ENCODE measurements at places on chromosomes 11 and 22.

DNA sequence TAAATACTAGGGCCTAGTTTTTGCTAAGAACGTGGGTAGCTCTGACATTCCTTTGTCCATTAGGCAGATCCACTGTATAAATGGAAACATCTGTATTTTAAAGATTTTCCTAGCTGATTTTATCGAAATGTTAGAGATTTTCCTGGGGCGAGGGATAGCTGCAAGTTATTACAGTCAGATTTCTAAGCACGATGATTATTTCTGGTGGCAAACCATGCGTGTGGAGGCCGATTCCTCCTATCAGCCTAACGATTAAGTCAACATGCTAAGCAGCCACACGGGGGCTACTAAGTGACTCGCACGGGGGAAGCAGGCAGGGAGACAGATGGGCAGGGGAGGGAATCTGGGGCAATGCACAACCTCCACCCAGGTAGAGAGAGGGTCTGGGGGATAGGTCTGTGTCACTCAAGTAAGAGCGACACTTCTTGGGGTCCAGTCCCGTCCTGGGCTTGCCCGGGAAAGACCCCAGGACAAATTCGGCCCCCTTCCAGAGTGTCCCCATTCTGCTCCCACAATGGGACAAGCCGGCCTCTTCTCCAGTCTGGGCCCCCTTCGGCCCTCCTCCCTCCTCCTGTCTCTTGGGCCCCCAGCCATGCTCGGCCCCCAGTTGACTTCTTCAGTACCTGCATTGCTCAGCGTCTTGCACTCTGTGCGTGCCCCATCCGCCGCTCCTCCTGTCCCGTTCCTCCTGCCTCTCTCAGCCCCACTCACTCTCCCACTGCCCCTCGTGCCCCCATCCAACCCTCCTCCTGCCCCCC lies 571 bp downstream of the C11orf24 start:
- DNase-seq, result peak; percentile 93

- peak; percentile 39 for DNase-seq
These were observed 42.4 kb upstream of the RASD2 start for GRCh38 chr22:35498026-35498800.

GRCh38 chr22:29447906-29448305 lies 9.5 kb downstream of the RFPL1 start:
- no peak for DNase-seq

GRCh38 chr11:1733716-1734640 lies 16.4 kb downstream of the IFITM10 start:
- DNase-seq, result no peak

DNA sequence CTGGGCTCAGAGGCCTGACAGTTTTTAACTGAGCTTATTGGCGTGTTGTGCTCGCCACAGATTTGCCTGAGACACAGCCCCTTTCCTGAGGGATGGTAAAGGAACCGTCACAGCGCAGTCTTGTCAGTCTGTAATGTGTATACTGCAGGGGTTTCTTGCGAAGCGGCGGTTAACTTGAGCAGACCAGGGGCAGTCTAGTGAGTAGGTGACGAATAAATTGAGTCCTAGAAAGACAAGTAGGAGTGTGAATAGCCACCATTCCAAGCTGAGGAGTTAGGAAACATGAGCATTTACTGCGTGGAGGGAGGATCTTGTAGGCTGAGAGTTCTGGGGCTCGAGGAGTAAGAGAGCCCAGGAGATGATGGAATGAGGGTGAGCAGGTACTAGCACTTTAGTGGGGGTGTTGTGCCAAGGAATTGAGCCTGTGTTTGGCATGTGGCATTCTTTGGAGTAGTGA lies 1.4 kb downstream of the MED15 start:
- DNase-seq, result no peak

DNA sequence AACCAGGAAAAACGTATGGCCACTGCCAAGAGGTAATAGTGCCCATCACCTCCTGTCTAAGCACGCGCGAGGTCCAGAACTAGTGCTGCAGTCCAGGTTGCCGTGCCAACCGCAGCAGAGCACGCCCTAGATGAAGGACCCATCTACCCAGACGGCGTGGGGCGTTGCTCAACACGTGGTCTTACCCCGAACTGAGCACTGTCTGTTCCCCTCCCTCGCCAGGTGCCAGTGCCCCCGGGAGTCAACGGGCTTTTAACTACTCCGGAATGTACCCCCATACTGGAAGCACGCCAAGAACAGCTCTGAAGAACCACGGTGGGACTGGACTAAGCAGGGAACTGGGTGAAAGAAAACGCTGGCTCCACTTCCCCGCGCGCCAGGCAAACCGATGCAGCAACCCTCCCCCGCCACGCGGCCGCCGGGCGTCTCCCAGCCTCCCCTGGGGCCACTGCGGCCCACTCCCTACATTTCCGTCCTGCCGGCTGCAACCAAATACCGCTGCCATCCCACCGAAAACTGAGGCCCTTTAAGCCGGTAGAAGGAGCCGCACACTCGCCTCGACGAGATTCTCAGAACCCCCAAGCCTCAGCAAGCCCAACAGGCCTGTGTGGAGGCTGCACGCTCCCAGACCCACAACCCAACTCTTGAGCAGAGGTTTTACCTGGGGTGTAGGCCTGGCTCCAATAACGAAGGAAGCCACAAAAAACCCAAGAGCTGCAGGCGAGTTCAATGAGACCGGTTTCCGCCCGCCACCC lies at the start of gene HSPA8:
TSS of gene HSPA8 (minus strand) at position 734 of the 755 bp plus-strand sequence. CDS start 812 bp downstream, outside the sequence.
- peak; percentile 61 for DNase-seq

- DNase-seq, result no peak
These were observed 566.8 kb upstream of the TENM4 start for GRCh38 chr11:80007616-80008015.

DNA sequence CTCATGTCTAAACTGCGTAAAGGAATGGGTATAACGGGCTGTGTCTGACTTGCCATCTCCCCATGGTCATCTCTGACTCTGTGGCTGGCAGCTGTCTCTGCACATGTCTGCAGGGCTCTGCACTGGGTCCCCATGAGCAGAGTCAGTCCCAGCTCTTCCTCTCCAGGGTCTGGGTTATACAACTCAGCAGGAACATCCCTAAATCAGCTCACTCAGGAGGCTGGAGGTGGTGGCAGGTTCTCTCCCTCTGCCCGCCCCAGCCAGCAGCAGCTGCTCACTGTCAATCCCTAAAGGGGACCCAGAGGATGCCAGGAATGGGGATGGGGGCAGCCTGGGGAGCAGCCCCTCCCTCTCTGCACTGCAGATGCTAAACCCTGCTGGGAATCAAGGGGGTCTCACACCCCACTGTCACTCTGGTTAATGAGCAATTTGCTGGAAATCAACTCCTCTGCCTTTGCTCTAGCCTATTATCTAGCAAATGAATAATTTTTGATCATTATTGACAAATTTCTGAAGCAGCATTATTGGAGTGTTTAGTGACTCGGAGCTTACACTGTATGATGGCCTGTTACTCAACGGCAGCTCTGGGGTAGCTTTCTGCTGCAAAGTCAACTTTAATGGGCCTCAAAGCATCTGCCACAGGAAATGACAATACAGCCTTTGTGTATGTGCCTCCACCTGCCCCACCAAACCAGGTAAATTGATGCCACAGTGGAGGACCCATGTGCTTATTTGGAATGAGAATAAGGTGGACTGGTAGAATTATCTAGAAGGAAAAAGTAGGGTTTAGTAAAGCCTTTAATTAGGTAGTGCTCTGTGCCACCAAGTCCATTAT lies 55.7 kb upstream of the SHANK2 start:
- DNase-seq, result no peak

DNA sequence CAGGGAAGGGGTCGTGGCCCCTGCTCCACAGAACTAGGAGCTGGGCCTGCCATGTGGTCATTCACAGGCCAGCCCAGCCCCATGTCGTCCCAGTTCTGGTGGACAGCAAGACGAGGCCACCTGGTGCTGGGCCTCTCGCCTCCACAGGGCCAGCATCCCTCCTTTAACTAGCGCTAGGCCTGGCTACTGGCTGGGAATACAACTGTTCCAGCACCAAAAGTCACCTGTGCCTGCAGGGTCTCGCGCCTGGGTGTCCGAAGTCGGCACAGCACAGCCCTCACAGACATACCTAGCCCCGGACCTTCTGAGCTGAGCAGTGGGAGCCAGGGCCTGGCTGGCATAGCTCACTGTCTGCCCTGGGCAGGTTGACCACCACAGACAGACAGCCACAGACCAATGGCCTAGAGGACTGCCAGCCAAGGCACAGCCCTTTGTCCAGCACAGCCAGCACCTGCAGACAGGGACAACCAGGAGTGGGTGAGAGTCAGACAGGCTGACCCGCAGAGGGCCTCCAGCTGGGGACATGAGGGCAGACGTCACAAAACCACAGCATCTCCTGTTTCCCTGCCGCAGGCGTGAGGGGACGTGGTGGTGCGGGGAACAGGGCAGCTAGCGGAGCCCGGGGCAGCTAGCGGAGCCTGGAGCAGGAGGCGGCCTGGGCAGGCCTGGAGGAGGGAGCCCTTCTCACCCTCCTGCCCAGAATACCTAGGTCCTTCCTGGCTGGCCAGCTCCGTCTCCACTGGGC lies 27.2 kb upstream of the TH start:
- DNase-seq, result no peak

DNA sequence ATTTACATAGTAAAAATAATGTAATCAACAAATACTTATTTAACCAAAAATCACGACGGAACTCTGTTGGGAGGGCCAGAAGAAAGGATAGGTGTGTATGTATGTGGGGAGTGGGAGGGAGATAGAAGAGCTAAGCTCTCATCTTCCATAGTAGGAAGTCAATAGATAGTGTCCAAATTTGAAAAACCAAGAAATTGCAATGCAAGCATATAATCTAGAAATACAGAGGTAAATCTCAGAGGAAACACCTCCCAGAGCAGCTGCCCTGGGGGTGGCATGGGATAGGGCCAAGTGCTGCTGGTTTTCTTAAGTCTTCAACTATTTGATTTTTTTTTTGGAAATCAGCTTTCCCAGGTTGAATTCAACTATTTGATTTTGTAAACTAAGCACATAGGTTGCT lies 16.9 kb downstream of the C11orf86 start:
- DNase-seq, result no peak

GRCh38 chr22:47388331-47388730 lies 625.9 kb downstream of the TBC1D22A start:
- no peak for DNase-seq

DNA sequence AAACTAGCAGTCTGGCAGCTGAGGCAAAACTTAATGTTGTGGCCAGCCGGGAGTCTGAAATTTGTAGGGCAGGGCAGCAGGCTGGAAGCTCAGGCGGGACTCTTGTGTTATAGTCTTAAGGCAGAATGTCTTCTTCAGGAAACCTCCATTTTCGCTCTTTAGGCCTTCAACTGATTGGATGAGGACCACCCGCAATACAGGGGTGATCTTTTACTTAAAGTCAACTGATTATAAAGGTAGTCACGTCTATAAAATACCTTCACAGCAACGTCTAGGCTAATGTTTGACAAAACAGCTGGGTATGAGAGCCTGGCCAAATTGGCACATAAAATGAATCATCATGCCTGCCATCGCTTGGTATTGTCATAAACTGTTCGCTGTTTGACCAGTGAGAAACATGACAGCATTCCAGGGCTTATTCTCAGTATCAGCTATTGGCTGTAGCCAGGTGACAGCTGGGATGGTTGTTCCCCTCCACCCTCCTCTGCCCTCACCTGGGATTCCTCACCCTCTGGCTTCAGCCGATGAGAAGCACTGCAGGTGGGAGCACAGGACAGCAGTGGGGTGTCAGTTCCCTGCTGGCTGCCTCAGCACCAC lies 6.6 kb upstream of the POU2F3 start:
- no peak for DNase-seq

DNA sequence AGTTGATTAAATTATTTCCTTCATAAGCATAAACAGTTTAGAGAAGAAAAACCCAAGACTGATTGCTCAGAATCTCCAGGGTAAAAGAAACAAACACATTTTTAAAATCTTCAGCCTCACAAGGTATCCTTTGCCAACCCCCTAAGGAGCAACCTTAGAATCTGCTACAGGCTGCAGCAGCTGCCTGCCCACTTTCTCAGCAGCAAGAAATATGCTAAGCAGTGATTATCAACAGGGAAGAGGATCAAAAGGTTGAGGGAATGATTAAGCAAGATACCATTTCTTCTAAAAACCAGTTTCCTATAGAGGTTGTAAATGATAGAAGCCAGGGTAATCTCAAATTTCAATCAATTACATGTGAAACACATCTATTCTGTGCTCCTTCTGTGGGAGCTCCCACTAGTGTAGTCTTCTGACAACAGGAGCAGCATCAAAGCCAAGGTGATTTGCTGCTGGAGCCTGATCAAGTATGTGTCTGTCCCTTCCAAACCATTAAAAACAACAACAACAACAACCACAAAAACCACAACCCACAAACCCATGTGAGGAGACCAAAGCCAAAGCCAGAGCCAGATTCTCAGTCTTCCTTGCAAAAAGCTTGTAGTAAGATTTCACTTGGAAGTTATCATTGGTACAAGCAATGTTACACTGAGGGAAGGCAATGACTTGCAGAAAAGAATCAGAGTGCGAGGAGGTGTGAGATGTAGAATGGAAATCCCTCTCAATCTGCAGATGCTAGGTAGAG lies 761.2 kb downstream of the DLG2 start:
- no peak for DNase-seq

DNA sequence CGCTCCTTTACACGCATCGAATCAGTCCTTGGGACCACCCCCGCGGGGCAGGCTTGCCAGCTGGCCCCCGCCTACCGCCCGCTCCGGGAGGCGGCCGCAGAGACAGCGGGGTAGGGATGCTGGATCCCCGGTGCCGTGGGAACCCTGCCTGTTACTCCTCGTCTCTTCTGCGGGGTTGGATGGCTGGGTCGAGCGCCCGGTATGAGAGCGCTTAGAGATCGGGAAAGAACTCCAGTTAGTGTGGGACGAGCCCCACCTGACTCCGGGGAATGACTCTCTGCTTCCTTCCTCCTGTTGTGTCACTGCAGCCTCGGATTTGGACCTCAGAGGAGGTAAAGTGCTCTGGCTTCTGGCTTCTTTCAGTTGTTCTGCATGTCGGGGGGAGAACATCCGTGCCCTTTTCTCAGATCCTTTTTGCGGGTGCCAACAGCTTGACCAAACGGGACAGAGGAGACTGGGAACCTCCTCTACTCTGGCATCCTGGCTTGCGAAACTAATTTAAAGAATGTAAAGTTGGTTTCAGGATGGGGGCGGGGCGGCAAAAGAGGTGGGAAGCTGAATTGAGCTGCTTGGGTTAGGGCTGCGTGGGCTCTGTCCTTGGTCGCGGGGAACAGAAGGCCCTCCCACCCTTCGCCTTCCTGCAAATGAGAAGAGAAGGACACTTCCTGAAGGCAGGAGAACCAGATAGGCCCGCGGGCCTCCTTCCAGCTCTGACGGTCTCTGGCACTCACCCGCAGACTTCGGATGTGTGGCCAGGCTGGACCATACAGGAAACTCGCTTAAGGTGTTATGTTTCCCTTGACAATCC lies 938 bp downstream of the LAYN start:
- peak; percentile 56 for DNase-seq

GRCh38 chr11:1076061-1076665 lies 1.5 kb downstream of the MUC2 start:
- no peak for DNase-seq

DNA sequence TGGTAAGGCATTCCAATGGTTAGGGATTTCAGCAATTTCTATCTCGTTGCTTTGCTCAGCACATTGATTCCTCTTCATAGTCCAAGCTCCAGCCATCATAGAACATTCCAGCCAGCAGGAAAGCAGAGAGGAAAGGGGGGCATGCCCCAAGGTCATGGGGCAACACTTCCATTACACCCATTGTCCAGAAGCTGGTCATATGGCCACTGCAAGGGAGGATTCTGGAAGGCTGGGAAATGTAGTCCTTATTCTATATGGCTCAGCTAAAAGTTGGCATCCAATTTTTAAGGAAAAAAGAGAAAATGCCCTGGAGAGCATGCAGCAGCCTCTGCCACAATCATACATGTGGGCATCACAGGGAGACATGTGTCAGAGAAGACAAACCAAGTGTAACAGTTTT lies 47.1 kb upstream of the RCN1 start:
- DNase-seq, result no peak
